Stimulated activated CD4-positive, alpha-beta T cell treated with anti-CD3 and anti-CD28 coated beads, Interleukin-12 subunit alpha, Interleukin-12 subunit beta, amount 100 ng/mL, for 24 hours (primary cell): ENCODE measurements at places on chromosomes 2 and 18.

DNA sequence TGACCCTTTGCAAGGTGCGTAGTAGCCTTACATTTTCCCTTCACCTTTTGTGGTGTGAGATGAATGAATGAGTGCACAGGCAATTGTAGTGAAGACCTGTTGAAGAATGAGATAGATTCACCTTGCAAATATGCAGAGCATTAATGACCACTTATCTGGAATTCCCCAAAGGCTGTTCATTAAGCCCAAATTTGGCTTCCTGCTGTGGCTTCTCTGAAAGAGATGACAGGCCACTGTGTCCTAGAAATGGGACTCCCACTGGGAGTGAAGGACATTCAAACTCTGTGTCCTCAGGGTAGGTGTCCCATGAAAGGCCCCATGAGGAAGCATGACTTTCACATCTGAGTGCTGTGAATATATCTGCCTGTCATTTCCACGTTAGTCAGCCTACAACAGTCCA, 1821.8 kb upstream of the PIK3C3 start:
- DNase-seq: no peak

- no peak for DNase-seq
These were observed 239.3 kb upstream of the CDH20 start for GRCh38 chr18:61093965-61094364.

DNA sequence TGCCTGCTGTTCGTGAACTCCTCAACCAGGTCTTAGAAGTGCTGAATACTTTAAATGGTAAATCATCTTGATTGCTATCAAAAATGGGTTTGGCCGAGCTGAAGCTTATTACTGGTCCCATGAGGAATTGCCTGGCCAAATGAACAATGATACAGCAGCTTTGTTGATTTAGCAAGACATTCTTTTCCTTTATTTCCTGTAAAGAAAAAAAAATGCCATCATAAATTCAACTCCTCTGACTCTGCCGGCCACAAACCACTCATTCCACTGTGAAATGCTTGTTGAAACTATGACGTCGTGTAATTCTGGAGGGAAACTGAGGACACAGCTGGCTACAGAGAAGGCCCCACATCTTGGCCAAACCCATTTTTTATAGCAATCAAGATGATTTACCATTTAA, 74.2 kb upstream of the ID2 start:
- DNase-seq: no peak

DNA sequence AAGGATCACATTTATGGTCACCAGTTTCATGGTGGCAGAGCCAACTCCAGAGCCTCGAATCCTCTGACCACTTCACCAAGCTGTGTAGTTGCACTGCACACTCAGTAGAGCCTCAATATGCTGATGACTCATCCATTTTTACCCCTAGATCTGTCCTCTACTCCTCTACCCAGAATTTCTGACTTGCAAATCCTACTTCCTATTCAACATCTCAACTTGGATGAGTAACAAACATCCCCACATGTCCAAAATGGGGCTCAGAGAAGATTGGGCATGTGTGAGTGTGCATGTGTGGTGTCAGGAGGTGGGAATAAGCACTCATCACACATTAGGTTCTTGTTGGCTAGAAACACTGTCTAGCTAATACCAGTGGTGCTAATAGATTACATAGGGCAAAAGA, 57.8 kb upstream of the IGFBP2 start:
- DNase-seq: no peak

DNA sequence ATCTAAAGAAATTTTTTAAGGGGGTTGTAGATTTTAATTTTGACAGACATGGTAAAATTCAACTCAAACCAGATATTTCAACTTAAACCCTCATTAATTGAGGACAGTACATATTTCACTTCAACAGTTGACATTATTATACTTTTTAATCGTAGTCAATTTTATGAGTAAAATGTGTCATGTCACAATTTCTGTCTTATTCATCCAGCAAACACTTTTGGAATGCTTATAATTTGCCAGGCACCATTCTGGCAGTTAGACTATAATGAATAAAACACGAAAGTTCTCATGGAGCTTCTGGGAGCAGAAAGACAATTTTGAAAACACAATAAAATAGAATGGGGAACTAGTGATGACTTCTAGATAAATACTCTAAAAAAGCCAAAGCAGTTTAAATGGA, 1094.8 kb downstream of the SUCLG1 start:
- no peak for DNase-seq
